HEK293T (cell line): ENCODE measurements at places on chromosomes 4 and X.

DNA sequence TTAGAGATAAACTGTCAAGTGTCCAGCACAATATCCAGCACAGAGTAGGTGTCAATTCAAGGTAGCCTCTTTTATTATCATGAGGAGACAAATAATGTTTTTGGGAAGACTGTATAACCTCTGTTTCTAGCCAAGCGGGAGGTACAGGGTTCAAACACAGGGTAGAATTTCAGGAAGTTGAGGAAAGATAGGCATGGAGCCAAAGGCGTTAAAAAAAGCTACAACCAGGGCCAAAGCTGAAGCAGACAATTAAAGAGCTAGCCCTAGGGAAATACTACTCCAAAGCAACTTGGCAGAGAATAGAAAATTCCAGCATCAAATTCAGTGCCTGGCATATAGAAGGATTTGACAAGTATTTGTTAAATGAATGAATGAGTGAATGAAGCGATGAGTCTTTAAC lies 40.0 kb upstream of the CASK start:
- DNase-seq: no peak

GRCh38 chr4:74675673-74676279 lies 118.5 kb downstream of the BTC start:
- peak; percentile 65 for DNase-seq

GRCh38 chrX:48532161-48532560 lies 7.4 kb upstream of the TBC1D25 start:
- no peak for DNase-seq

GRCh38 chrX:13028871-13029636 lies 15.4 kb downstream of the FAM9C start:
- DNase-seq: no peak

GRCh38 chr4:10684631-10685030 lies at the start of gene CLNK:
TSS of gene CLNK (minus strand) at chr4:10684768. CDS start at chr4:10667869, 16,899 bp downstream.
- no peak for DNase-seq

DNA sequence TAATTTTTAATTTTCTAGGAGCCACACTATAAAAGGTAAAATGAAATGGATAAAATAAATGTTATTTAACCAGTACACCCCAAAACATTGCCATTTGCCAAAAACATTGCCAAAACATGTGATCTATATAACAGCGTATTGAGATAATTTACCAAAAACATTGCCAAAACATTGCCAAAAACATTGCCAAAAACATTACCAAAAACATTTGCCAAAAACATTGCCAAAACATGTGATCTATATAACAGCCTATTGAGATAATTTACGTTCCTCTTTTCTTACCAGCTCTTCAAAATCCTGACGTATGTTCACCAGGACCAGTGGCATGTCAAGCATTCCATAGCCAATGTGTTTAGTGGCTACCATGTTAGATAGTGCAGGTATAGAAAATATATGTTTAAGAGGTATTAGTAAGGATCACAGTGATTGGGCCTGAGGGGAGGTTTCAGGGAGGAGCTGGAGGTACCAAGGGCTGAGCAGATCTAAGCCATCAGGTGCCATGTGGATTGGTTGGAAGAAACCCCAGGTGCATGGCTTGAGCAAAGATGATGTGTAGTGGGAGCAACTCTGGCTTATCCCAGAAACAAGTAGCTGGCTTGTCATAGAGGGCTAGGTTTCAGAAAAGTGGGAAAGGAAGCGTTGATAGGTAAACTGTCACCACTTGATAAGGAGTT lies 42.6 kb downstream of the RAPGEF2 start:
- no peak for DNase-seq

DNA sequence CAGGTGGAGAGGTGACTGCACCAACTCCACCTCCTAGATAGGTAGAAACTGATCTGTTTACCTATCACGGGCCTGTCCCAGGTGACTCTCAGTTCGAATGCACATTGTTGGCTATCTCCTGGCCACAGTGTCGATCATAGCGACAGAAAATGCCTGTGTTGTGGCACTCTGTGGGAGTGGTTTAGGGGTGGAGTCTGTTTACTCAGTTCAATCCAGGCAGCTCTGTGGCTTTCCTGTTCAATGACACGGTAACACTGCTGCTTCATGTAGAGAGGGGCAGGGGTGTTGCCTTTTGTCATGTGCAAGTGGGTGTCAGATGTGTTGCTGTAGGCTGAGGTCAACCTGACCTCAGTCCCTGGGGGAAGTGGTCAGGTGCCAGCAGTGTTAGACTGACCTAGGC lies 1602.4 kb downstream of the TECRL start:
- DNase-seq: no peak

DNA sequence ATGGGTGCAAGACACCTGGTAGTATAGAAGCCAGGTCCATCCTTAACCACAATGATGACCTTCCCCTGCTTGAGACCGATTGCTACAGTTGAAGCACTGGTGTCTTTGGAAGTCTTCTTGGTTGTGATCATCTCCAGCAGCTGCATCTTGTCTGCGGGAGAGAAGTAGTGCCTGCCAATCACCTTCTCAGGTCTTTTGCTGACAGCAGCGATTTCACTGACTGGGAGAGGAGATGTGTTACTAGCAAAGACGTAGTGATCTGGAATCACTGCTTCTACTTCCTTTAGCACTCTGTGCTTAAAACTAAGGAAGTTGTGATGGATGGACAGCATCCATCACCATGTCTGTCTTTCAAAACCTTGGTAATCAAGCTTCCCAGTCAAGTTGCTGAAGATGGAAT lies 25.9 kb downstream of the CPE start:
- no peak for DNase-seq

DNA sequence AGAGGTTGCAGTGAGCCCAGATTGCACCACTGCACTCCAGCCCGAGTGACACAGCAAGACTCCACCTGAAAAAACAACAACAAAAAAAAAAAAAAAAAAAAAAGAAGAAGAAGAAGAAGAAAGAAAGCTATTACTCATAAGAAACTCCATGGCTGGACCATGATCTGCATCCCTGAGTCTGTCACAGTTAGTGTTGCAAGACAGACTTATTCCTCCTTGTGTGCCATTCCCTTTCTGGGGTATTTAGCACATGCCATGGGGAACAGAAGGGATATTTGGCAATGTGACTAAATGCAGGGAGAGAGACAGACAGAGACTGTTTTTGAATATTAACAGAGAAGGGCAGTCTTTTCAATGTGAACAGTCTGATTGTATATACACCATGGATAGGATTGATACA lies 16.7 kb upstream of the PDS5A start:
- DNase-seq: no peak

DNA sequence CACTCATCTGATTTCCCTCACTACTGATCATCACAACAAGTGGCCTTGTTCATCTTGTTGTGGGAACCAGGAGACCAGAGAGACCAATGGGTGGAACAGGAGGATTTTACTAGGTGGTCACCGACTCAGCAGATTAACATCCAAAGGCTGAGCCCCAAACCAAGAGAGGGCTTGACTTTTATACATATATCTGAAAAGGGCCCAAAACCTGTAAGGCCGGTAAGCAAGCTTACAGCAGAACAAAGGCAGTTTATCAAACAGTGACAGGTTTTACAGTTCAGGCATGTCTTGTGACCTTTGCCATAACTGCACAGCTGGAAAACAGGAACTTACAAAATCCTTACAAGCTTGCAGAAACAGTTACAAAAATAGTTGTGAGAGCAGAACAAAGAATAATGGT lies 195.9 kb downstream of the OR13H1 start:
- no peak for DNase-seq

DNA sequence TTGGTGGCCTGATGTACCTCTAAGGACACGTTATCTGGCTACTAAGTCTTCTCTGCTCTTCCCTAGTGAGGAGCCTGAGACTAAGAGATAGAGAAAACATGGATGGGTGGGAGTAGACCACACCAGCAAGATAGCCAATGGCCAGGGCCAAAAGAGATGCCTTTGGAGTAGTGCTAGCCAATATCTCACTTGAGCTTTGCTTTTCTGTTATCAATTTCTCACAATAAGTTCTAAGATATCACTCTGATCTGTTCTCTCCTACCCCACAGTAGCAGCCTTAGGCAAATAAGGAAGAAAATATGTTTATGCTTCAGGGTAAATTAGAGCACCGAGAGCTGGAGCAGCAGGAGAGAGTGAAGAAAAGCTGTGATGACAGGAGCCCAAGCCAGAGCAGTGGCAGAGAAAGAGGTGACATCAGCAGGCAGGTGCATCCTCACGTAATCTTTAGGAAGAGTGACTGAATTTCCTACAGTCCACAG lies 343.9 kb upstream of the NOCT start:
- no peak for DNase-seq

DNA sequence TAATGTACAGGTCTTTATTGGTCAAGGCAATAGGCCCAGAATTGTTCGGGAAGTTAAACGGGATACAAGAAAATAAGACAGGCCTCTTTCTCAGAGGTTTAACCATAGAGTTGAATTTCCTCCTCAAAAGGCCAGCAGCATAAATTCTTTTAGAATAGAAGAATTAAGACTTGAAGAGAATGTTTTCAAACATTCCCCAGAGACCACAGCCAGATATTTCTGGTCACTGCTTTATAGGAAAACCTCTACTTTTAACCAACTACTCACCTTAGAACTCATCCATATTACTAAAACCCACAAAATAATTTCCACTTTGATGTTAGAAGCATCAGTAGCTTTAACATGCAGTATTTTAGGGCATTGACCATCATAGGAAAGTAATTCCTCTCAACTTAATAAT lies 317.9 kb downstream of the RAB28 start:
- DNase-seq: no peak

DNA sequence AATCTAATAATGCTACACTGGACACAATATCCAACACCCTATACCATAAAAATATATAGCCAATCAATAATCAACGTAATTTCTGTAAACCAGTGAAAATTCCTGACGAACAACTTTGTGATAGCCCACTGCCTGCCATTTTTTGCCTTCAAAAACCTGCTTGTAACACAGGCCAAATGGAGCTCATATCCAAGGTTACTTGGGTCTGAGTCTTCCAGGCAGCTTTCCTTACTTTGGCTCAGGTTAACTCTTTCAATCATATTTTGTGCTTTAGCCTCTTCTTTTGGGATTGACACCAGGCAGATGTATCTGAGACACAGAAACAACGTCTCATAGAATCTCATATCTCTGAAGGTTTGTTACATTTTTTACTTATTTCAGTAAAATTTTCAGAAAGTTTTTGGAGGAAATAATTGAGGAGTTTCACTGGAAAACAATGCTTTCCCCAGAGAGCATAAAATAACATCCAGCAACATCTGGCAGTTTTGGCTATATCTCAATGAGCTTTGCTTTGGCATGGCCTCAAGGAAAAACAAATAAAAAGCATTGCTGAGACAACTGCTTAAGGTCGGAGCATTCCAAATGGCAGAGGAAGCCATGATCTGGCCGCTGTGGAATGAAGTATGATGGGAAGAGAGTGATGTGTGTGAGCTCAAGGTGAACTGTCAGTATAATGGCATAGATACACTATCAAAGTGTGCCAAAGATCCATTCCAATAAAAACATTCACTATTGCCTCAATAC lies 162.9 kb upstream of the SPIN4 start:
- no peak for DNase-seq

GRCh38 chrX:97065973-97066372 lies 182.3 kb downstream of the RPA4 start:
- no peak for DNase-seq

DNA sequence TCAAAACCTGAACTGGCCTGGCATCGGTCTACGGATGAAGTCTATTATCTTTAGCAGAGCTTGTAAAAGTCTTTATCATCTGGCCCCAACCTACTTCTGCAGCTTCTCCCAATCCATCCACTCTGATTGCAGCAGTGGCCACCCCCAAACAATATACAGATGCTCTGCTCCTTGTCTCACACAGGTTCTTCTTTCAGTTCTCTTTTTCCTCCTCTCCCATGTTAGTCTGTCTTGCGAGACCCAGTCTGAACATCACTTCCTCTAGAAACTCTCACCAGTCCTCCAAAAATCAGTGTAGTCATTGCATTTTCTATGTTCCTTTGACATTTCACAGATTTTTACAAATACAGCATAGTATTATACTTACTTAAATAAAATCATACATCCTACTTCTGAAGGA lies 163.0 kb downstream of the FRMPD4 start:
- DNase-seq: no peak

GRCh38 chr4:181863856-181864255 lies 379.3 kb upstream of the TENM3 start:
- no peak for DNase-seq

- DNase-seq: no peak
Observed at GRCh38 chr4:188992706-188993105, 853.5 kb downstream of the TRIML1 start.

DNA sequence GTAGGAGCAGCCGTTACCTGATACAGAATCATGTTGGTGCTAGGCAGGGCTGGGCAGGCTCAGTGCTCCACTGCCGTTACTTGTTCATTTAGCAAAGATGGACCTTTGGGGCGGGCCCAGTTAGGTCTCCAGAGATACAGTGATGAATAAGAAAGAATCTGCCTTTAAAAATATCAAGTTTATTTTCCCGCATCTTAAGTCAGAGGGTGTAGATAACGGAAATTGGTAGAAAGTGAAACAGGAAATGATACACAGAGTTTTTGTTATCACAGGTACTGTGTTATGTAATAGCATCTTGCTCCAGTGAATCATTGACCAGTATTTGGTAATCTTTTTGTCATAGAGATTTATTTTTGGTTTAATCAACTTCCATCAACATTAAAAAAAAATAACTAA lies 5.5 kb downstream of the TMEM131L start:
- DNase-seq: no peak

GRCh38 chr4:145984563-145984962 lies 45.9 kb upstream of the ZNF827 start:
- no peak for DNase-seq

- DNase-seq: no peak
Observed at GRCh38 chr4:23853986-23854660, 35.7 kb downstream of the PPARGC1A start.

GRCh38 chr4:1357356-1358248 lies 10.6 kb downstream of the UVSSA start:
- no peak for DNase-seq

DNA sequence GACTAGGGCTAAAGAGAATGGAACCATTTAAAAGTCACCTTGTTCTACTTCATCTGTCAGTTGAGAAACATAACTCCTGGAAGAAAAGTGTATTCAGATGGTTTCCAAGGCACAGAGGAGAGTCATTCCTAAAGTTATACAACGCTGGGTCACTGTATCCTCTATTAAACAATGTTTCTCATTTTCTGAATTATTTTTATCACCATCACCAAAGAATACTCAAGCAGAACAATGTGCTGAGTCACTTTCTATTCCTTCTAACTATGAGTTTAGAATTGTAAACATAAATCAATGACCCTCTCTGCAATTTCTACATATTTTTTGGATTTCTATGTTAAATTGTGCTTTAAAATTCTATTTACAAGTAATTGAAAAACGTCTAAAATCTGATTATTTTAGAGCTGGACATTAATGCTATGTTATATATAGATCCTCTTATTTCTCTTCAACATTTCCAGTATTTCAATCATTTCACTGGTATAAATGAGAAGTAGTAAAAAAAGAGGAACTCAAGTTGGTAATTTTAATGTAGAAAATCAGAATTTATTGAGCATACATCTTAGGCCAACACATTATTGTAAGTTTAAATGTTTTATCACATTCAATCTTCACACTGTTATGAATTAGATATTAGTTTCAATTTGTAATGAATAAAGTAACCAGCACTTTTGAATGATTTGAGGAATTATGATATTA lies 7.5 kb downstream of the DTHD1 start:
- no peak for DNase-seq
